ENCODE measurements at places on chromosomes 11 and 22.

GRCh38 chr11:118230088-118230487 is 5.3 kb upstream of the JAML start:
- peak; percentile 77 for DNase-seq

DNA sequence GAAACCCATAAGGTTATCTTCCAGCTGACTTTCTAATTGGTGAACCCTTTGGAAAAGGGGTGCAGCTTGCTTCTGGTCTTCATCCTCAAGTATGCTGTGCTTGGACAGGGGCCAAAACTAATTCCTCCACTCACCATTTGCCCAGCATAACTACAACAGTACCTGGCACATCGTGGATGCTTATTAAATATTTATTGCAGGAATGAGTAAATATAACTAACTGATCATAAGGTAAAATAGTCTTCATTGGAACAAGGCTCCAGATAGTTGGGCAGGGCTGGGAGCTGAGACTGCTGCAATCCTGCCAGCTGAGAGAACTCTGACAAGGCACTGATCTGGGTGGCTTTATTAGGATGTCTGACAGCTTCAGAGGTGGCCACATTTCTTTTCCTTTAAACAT is 2.4 kb upstream of the SIDT2 start:
- DNase-seq = no peak

DNA sequence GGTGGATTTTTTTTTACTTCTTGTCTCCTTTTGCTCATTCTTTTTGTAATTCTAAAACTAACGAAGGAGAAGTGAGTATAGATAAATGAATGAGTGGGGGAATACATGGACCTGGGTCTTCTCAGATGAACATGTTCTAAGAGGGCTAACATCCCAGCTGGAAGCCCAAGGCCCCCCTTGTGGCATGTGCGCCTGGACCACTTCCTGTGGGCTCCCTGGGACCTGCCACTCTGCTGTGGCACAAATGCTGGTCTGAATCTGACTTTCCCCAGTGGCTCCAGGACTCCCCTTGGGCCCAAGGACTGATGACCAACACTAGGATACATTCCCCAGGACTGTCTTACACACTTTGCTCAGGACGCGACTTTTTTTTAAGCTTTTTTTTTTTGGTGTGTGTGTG is 32.7 kb upstream of the ALX4 start:
- DNase-seq = no peak

GRCh38 chr11:111734101-111734953 is 31.9 kb downstream of the PPP2R1B start:
- no peak for DNase-seq

DNA sequence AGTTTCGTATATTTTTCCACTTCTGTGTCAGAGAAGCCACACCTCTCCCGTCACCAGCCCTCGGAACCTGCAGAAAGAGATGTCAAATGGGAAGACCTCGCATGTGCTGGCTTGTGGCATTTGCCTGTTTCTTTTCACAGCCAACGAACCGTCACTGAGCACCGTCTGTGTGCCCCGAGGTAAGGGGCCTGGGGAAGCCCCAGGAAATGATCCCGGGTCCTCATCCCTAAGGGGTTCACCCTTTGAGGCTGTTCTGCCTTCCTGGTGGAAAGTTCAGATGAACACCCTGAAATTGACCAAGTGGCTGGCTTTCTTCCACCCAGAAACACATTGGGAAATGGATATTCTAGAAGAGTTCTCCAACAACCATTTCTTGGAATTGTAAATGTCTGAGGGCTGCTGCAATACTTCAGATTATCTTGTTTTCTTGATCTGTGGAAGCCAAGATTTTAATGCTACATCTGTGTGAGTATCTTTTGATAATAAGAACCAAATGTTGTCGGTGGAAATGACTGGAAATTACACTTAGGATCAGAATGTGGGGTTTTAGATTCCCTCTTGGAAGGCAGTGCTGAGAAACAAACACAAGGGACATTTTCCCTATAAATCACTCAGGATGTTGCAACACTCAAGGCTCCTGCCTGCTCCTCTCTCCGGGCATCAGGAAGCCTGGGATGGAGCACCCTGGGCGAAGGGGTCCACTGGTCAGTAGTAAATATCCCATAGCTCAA is 37.6 kb downstream of the RIBC2 start:
- DNase-seq = no peak

- no peak for DNase-seq
Observed at GRCh38 chr22:18154821-18155390, 4.9 kb downstream of the USP18 start.

- DNase-seq = no peak
Observed at GRCh38 chr11:125175166-125175565, 10.6 kb downstream of the PKNOX2 start.

DNA sequence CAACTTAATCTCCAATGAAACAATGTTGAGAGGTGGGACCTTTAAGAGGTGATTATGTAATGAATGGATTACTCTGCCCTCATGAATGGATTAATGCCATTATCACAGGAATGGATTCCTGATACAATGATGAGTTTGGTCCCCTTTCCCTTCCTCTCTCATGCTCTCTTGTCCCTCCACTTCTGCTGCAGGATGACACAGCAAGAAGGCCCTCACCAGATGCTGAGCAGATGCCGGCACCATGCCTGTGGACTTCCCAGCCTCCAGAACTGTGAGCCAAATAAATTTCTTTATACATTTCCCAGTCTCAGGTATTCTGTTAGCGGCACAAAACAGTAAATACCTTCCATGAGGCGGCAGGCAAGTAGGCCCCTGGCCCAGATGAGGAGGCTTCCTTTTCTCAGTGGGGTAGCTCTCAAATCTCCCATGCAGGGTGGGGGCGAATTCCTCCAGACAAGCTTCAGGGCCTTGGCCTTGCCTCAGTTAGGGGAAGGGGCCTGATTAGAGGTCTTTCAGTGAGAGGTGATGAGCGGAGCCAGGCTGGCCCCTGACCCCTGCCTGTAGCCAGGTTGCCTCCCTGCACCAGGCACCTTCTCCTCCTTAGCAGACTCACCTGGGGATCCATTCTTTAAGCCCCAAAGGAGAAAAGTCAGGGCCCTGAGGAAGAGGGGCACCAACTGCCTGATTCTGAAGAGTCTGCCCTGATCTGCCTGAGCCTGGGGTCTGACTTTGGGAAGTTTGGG is 86.0 kb downstream of the RRM1 start:
- DNase-seq = no peak

- peak; percentile 68 for DNase-seq
Observed at GRCh38 chr11:117426297-117426685, 98.6 kb downstream of the CEP164 start.
